Hepatocyte (in vitro differentiated cells): ENCODE measurements at places on chromosomes 13 and 19. TPM values are rescaled to one million over a fixed set of nuclear protein-coding genes. Genes with fewer than 3 reads are reported as not detected.

DNA sequence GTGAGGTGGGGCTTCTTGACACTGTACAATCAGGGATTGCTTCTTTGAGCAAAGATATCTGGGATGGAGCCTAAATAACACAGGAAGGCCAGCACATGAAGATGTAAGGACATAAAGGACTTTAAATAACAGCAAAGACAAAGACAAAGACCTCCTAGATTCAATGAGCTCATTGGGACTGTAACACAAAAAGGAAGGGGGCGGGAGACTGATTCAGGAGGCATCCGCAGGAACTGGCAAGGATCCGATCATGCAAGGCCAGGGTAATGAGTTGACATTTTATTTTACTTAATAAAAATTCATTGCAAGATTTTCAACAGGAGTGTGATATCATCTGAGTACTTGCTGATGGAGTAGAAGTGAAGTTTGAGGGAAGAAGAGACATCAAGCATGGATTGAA lies 121.5 kb downstream of the LHFPL6 start:
- no peak for DNase-seq

GRCh38 chr19:17263712-17264640 lies 569 bp downstream of the USHBP1 start:
- no peak for DNase-seq

- DNase-seq = no peak
Observed at GRCh38 chr19:46637224-46637623, 1.2 kb upstream of the GNG8 start.

DNA sequence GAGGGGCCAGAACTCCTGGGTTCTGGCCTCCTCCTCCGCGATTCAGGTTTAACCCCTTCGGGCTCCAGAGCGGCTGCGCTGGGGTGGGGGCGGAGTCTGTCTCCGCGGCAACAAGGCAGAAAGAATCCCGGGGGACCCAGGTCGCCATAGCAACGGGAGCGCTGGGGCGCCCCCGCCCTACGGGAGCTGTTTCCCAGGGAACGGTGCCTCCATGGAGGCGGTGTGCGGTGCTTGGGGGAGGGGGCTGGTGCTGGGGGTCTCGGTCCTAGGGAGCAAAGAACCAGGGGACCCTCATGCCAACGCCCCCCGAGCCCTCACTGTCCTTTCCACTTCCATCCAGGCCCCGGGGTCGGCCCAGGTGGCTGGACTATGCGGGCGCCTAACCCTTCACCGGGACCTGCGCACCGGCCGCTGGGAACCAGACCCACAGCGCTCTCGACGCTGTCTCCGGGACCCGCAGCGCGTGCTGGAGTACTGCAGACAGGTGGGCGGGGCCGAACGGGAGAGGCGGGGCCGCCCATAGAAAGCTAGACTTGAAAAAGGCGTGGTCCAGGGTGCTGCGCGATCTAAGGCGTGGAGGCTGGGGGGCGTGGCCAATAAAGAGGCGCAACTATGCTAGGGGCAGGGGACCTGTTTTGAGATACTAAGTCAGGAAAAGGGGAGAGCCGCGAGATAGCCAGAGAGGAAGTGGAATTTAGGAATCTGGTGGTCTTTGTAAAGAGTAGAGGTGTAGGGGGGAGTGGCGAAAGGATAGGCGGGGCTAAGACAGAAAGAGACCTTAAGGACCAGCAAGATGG lies 1.2 kb downstream of the APLP1 start:
- DNase-seq = peak; percentile 92

DNA sequence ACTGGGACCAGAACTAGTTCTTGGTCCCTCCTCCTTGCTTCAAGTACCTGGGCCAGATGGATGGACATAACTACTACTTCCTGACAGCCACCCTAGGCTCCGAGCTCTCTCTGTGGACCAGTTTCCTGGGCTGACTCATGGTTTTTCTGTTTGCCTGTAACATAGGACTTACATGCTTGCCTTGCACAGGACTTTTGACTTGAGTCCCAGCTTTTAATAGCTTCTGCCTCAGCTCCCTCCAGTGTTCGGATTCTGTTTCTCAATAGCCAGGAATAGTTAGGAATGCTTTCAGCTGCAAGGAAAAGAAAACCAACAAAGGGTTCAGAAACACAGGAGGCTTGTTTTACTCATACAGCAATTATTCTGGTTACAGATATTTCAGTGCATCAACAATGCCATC lies 405.9 kb downstream of the ZNF536 start:
- no peak for DNase-seq

- DNase-seq = no peak
Observed at GRCh38 chr19:17256130-17256529, 8.4 kb downstream of the USHBP1 start.

GRCh38 chr19:30307191-30307974 lies 64.8 kb upstream of the ZNF536 start:
- no peak for DNase-seq

DNA sequence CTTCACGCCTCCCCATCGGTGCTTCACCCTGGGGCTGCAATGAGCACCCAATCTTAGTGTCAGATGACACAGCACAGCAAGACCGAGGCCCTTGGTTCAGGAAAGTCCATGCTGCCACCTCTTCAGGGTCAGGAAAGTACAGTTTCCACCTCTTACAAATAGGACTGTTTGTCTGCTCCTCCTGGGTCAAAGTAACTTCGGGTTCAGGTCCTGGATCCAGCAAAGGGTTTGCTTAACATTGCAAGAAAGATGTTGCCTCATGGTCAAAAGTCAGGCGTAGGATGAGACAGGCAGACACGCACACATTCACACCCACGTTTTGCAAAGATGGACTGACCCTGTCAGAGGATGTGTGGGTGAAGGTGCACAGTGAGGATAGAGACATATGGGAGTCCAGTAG lies 1.6 kb upstream of the CYP2B6 start:
- no peak for DNase-seq

DNA sequence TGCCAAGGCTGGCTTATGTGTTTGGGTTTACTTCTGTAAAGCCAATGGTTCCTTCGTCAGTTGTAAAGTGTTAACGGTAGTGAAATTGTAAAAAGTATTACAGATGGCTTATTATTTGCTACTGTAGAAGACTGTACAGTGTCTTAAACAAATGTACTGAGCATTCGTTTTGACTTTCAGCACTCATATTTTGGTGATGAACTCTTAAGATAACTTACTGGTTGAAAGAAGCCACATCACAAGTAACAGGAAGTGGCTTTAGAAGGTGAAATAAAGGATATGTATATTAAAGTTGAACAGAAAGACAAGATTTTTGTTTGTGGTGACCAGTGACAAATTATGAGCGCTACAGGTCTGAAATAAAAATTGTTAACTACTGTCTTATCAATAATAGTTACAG lies 64.2 kb downstream of the URI1 start:
- DNase-seq = no peak

The AMH gene
- 20.9 and 22.3 TPM in 2 replicates for polyA plus RNA-seq

GRCh38 chr19:2546128-2547032 lies 70.5 kb downstream of the GADD45B start:
- DNase-seq = peak; percentile 80

The MUC16 gene
- 1.3 and 5.6 TPM in 2 replicates for polyA plus RNA-seq

The RNF225 gene
- polyA plus RNA-seq = 0.47 TPM in 1 of 2 replicates, not detected in the other

- no peak for DNase-seq
Observed at GRCh38 chr19:5152767-5153532, 184.0 kb downstream of the KDM4B start.

The ZNF69 gene
- 13.7 and 13.8 TPM in 2 replicates for polyA plus RNA-seq

The LATS2 gene
- polyA plus RNA-seq = 5.6 and 6.2 TPM in 2 replicates

GRCh38 chr13:65990684-65991083 lies 1239.5 kb downstream of the PCDH9 start:
- no peak for DNase-seq

DNA sequence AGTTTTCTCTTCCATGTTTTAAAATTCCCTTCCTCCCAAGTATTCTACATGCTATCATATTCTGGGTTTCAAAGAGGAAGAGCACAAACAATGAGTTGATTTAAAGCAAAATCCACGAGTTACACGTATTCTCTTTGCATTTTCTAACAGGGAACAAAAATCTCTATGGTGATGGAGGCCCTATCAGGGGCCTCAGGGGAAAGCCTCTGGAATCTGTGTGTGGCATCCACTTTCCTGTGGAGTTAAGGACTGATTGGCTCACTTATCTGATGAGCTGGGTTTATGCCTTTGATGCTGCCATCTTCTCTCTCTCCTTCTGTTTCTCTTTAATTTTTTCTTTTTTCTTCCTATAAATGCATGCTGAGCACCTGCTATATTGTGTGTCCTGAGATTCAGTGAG lies 14.8 kb downstream of the OLFM4 start:
- no peak for DNase-seq

The PLVAP gene
- polyA plus RNA-seq = 2.5 and 5.3 TPM in 2 replicates

The ZNF43 gene
- polyA plus RNA-seq = 7.9 and 9.8 TPM in 2 replicates
